Stimulated activated CD4-positive, alpha-beta T cell treated with anti-CD3 and anti-CD28 coated beads, Interleukin-1b, Interleukin-23, amount 100 ng/mL, for 1 hour (primary cell): ENCODE measurements at places on chromosomes 5 and 9.

DNA sequence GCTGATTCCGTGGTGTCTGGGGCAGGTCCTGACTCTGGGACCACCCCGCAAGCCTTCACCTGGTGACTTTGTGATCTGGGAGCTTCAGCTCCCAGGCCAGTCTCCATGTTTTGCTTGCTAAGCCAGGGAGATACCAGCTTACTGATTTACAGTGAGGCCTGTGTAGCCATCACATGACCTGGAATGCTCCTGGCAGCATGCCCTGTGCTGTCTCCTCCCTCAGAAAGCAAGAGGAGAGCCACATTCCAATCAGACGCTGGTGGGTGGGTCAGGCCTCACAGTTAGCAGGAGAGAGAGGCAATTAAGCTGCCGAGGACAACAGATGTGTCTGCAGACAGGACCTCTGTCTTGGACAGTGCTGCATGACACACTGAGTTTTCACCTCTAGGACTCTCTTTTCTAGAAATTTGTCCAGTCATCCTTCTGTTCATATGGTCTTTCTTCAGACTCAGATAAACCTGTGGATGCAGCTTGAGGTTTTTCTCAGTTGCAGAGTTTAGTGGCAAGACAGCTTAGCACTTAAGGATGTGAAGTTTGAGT is 24.4 kb upstream of the GRPEL2 start:
- no peak for DNase-seq

DNA sequence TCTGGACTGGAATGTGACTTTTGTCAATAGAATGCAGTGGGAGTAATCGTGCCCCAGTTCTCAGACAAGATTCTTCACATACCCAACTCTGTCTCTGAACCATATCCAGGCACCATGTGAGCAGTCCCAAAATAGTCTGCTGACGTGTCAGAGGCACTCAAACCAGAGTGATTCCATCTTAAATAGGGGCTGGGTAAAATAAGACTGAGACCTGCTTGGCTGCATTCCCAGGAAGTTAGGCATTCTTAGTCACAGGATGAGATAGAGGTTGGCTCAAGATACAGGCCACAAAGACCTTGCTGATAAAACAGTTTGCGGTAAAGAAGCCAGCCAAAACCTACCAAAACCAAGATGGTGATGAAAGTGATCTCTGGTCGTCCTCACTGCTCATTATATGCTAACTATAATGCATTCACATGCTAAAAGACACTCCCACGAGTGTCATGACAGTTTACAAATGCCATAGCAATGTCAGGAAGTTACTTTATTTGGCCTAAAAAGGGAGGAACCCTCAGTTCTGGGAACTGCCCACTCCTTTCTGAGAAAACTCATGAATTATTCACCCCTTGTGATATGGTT is 16.9 kb upstream of the PLCXD3 start:
- DNase-seq, result no peak

DNA sequence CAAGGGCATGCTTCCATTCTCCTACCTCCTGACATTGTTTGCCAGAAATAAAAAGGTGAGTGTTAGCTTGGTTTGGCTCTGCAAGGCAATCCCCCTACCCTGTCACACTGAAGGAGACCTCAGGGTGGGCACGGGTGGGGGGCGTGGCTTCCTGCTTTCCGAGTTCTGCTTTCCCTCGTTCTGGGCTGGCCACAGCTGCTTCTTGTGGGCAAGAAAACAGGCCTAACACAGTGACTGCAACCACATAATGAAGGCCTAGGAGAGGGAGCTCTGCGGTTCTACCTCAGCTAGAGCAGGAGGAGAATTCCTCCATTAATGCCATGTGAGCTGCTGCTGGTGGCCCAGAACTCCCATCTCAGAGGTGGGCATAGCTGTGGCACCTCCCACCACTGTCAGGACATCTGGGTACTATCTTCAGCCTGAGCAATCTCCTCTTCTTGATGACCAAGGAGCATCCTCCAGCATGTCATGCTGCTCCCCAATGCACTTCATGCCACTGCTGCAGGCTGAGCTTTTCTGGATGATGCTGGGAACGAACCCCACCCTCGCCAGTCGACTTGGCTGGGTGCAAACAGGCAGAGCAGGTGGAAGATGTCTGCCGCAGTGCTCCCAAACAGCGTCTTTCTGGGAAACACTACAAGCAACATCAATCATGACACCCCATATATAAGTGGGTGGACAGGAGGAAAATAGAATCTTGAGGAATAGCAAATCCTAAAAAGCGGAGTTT is 139.5 kb upstream of the RAPGEF1 start:
- no peak for DNase-seq

- DNase-seq, result no peak
Observed at GRCh38 chr9:137294091-137294680, 7.9 kb downstream of the NRARP start.

DNA sequence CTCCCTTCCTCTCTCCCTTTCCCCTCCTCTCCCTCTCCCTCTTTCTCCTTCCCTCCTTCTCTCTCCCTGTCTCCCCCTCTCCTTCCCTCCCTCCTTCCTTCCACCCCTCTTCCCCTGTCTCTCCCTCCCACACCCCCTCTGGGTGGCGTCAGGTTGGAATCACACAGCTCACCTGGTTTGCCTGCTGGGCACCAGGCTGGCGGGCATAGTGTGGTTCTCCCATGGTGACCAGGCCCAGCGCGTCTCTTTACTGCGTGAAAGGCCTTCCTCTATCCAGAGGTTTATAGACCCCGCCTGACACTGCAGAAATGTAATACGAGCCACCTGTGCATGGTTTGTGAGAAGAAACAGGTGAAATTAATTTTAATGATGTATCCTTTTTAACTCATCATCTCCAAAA is 76.2 kb downstream of the MRPL36 start:
- DNase-seq, result no peak

DNA sequence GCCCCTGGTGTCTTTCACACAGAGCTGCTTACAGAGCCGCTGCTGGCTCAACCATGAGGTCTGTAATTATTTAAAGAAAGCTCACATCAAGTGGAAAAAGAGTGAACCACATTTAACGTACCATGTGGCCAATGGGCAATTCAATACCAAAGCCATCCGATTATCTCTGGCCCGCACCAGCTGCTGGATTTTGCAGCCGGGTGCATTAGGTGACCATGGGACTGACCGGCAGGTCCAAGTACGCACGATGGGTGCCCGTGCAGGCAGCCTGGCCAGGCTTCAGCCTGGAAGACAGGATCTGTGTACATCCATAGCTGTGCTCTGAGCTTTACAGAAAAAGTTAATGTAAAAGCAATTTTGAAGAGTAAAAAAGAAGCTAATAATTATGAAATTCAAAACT is 20.5 kb downstream of the PPARGC1B start:
- DNase-seq, result no peak

GRCh38 chr5:176491101-176491502 is 42.9 kb downstream of the FAF2 start:
- DNase-seq, result no peak

DNA sequence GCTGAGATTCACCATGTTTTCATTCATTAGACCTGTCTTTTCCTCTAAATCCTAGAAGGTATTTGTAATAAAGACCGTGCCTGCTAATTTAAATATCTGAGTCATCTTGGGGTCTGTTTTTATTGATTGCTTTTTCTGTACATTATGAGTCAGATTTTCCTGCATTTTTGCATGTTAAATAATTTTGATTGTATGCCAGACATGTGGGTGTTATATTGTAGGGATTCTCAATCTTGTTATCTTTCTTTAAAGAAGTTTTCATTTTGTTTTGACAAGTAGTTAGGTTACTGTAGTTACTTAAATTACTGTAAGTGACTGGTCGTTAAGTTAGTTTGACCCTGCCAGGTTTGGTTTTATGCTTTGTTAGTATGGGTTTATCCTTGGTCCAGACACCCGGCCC is 35.1 kb downstream of the EXOSC2 start:
- DNase-seq, result no peak

DNA sequence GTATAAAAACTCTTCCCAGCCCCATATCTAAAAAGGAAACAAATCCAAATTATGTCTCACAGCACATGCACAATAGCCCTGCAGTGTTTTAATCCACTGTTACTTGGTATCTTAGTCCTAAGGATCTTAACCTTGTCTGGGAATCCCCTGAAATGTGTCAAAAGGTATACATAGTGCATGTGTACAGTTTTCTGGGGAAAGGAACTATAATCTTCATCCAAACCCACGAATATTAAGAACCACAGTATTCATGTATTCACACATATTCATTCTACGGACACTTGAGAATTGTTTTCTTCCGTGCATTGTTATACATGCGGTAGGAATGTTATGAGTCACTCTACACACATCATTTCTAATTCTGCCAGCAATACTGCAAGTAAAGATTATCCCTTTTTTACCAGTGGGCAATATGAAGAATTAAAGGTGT is 47.8 kb upstream of the SNX2 start:
- DNase-seq, result no peak

DNA sequence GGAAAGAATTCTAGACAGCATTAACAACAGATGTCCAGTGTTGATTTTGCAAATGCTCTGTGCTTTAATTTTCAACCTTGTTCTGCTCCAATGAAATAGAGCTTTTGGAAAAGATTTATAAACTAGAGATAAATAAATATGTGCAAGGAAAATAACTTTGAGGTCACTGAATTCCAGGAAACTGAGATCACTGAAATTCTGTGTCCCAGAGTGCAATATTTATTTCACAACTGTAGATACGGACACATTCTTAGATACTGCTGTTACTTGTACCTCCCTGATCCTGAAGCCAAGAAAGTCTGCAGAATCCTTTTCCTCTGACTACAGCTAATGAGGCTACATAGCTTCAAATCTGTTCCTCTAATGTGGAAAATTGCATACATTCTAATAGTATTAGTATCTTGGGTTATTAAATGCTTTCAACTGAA is 222.9 kb downstream of the DOCK8 start:
- DNase-seq, result no peak

DNA sequence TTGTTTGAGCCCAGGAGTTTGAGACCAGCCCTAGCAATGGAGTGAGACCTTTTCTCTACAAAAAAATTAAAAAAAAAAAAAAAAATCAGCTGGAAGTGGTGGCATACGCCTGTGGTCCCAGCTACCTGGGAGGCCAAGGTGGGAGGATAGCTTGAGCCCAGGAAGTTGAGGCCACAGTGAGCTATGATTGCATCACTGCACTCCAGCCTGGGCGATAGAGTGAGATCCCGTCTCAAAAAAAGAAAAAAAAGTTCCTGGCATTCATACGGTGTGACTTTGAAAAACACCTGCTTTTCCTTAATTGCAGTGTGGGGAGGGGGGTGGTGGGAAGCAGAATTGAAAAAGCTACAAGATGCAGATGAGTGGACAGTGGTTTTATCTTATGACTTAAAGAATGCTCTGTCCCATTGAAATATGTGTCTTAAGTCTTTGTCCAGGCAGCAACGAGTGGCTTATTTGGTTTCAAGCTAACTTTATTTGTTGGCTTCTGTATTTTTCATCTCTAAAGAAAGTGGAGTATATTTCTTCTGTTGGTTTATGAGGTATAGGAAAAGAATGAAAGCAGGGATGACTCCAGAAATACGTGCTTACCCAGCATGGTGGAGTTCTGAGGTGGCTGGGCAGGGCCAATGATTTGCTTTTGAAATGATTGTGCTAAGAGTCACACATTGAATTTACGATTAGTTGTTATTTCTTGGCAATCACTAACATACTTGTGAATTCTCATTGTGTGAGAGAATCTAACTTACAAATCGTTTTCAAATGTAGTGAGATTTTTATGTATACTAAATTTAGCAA is 27.8 kb downstream of the ROPN1L start:
- DNase-seq, result no peak

GRCh38 chr9:105296877-105297287 is 52.4 kb downstream of the SLC44A1 start:
- DNase-seq, result no peak

DNA sequence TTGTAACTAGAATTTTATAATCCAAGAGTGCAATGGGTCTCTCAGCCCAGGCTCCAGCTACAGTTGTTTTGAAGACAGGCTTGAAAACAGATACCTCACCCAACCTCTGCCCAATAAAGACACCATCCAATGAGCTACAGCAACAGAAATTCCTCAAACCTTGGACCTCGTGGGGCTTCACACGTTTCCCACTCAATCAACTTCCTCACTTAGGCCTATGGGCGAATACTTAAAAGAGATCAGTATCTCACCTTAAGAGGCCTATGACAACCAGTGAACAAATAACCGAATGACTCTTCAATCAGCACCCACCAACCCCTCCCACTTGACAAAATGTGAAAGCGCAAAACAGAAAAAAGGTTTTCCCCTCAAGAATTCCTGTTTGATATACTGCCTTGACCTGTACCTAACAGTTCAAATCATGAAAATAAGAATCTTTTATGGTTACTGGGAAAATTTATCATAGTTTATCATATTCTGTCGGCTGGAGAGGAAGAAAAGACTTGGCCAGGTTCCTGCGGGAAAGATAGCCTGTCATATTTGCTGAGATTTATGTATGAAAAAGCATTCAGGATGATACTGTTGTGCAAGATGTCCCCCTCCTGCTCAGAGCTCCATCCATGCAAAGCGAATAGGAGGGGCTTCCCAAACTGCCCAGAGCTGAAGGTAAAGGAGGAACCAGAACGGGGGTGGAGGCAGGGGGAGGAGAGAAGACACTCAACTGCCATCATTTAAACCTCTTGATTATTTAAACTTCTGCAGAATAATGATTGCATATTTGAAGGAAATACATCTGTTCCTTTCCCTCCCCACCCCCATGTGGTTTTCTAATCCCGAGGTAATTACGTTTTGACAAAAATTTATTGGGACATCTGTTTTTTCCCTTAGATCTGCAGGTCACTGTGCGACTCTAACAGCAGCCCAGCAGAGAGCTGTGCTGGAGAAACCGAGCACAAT is 256.3 kb downstream of the NFIB start:
- DNase-seq, result no peak

- DNase-seq, result no peak
Observed at GRCh38 chr5:169646856-169647255, 9.8 kb downstream of the DOCK2 start.

GRCh38 chr5:114327987-114328386 is 33.9 kb upstream of the KCNN2 start:
- DNase-seq, result no peak

GRCh38 chr5:110478895-110479294 is 247.6 kb downstream of the TMEM232 start:
- no peak for DNase-seq

DNA sequence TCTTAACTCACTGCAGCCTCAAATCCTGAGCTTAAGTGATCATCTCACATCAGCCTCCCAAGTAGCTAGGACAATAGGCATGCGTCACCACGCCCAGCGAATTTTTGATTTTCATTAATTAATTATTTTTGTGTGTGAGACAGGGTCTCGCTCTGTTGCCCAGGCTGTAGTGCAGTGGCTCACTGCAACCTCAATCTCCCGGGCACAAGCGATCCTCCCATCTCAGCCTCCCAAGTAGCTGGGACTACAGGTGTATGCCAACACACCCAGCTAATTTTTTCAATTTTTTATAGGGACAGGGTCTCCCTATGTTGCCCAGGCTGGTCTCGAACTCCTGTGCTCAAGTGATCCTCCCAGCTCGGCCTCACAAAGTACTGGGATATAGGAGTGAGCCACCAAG is 41.4 kb downstream of the UBAP1 start:
- DNase-seq, result no peak

DNA sequence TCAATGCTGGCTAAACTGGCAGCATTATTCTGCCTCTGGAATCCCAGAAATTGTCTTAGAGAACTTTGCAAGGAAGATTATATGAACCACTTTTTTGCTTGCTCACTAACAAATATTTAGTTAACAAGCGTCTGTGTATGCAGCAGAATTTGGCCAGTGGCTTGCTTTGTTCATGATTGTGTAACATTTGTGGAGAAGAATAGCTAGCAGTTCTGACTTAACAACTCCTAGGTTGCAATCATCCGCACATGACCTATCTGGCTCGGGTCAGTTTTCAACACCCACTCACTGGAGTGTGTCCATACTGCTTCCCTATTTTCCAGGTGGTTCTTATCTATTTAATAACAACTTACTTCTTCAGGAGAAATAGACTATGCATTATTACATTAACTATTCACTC is 98.5 kb downstream of the SNX18 start:
- DNase-seq, result no peak
